CD4-positive, alpha-beta T cell treated with Interleukin-17A for 4 hours (primary cell): ENCODE measurements at places on chromosomes 16 and 17.

GRCh38 chr17:65750166-65750565 lies 188.7 kb upstream of the AXIN2 start:
- no peak for DNase-seq

DNA sequence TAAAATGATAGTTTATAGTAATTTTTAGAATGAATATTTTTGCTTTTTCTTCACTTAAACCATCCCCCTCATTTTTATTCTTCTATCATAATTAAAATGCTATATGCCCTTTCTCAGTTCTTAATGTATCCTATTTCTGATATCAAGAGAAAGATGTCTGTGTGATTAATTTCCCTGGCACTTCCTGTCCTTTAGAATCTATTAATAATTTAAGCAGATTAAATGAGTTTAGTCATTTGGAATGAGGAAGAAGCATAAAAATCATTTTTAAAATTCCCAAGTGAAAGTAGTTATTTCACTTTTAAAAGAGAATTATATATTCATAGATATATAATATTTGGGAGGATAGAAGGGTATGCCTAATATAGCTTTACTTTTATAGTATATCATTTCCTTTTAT lies 27.8 kb upstream of the CDR2 start:
- no peak for DNase-seq

DNA sequence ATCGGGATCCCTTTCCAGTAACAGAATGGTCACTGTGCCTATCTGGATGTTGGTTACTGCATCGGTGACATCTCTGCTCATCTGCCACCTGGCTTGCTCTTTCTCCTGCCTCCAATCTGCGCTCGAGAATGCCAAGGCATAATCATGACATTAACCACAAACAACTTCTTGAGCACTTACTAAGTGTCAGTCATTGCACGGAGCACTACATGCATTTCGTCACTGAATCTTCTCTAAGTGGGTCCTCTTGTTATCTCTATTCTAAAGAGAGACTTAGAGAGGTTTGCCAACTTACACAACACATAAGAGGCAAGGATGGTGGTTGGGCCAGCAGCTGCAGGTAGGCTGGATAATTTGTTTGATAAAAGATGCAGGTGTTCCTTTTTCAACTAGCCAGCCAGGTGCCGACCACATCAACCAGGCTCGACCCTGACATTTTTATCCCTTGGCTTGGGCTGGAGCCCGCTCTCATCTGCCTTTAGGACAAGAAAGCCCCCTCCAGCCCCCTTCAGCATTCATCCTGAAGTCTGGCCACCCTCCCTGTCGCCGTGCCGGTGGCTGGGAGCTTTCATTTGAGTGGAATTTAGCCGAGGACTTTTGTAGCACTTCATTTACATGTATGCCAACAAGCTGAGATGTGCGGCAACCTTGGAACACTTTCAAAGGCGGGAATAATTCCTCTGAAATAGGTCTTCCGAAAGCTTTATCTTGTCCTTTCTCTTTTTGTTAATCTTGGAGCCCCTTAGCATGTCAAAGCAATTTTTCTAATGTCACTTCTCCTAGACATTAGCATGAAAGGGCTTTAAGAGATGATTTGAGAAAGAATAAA lies 89.3 kb upstream of the NKD1 start:
- DNase-seq, result no peak

DNA sequence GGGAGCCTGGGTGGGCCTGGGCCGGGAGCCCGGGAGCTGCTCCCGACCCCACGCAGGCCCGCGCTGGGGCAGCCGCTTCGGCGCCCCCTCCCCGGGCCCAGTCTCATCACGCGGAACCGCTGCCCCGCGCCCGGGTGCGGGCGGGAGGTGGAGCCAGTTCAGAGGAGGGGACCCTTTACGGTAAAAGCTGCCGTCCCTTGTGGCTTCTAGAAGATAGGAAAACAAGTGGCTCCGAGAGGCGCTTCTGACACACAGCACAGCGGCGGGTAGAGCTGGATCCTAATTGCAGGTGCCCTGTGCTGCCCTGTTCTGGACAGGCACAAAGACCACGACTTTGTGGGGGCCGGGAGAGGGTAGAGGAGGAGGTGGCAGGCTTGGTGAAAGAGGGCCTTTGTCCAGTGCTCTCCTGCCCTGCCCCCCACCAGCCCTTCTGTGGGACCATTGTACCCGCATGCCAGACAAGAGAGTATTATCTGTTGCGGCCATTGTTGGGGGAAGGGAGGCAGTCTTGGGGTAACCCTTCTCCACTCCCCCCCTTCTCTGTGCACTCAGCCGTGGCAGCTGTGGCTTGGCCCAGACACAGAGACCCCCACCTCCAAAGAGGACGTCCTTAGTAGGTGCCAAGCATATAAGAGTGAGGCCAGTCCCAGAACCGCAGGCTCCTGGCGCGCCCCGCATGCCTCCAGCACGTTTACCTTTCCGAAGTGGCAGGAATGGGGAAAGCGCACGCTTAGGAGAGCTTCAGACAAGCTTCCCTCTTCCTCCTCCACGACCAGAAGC lies 736 bp downstream of the CNP start:
- DNase-seq, result peak; percentile 53

- DNase-seq, result no peak
These were observed 16.3 kb downstream of the MPP3 start for GRCh38 chr17:43816336-43817320.
